ENCODE measurements at places on chromosomes 7 and 10.
A peak's percentile ranks its signal among the peaks of the same experiment; 100 is the strongest.

DNA sequence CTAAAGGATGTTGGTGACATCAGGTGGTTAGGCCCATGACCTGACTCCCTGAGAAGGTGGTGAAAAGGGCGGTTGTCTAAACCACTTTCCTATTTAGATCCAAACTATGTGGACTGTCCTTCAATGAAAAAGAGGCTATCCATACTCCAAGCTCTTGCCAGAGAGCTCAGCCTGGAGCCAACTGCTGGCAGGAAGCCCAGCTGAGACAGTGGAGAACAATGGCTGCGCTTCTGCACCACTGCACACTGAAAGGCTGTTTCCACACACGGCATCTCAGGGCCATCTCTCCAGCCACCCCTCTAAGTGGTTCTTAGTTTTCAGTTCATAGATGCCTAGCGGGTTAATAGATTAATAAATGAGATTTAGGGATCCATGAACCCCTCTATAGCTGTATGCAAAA, 488.8 kb upstream of the ZMIZ1 start:
- DNase-seq = peak; percentile 86

DNA sequence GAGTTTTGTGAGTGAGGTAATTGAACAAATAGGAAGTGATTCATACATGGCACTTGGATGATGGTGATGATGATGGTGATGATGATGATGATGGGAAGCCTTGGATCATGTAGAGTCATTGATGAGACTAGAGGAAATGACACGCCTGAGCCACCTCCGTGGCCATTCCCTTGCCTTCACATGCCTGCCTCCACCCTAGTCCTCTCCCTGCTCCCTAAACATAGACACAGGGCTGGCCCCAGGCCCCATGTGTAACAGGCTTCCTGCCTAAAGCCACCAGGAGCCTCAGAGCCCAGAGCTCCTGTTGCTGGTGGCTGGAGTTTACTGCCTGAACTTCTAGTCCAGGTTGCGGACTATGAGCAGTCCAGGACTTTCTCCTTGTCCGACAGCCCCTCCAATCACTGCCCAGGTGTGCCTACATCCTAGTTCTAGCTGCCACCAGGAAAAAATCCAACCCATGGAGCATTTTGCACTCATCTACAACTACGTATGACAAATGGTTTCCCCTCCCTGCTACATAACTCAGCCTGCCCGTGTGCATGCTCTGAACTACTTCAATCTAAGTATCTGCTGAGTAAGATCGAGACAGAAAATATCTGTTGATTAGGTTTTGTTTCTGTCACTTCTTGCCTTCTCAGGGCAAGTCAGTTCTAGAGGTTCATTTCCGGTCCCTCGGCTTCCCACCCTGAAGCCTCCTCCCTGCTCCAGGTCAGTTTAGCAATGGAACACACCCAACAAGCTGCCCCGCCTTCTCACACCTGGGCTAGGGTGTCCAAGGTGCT, 35.5 kb upstream of the KDM7A start:
- DNase-seq = no peak

GRCh38 chr10:119347181-119347974, 140.0 kb downstream of the GRK5 start:
- no peak for DNase-seq

- DNase-seq = no peak
These were observed 13.5 kb upstream of the CACUL1 start for GRCh38 chr10:118768041-118768919.

- no peak for DNase-seq
These were observed 255.8 kb downstream of the ABCA13 start for GRCh38 chr7:48426966-48427555.

GRCh38 chr10:132803416-132804210, 17.7 kb upstream of the NKX6-2 start:
- DNase-seq = no peak

DNA sequence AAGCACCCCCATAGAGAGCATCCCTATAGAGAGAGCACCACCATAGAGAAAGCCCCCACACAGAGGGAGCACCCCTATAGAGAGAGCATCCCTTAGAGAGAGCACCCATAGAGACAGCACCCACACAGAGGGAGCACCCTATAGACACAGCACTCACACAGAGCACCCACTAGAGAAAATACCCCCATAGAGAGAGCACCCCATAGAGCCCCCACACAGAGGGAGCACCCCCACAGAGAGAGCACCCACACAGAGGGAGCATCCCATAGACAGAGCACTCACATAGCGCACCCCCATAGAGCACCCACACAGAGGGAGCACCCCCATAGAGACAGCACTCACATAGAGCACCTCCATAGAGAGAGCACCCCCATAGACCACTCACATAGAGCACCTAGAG, 48.6 kb downstream of the INSIG1 start:
- DNase-seq = no peak

GRCh38 chr10:16586358-16587138, 64.9 kb upstream of the C1QL3 start:
- DNase-seq = no peak

- DNase-seq = no peak
These were observed 6.1 kb downstream of the PTER start for GRCh38 chr10:16442914-16443313.

- no peak for DNase-seq
These were observed 23.9 kb downstream of the CACUL1 start for GRCh38 chr10:118730756-118731456.

DNA sequence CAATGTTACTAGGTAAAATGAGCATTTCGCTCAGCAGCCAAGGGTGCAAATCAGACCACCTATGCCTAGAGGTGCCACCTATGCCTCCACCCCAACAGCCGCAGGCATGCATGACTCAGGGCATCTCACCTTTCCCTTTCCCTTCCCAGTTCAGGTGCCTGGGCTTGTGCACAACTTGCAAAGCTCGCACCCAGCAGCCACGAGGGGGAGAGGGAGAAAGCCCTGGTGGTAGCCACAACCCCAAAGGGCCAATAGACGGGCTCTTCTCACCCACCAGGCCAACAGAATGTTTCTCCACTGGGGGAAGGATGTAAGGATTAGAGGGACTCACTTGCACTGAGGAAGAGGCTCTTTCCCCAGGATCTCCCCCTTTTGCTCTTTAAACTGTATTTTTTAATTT, 462.3 kb upstream of the PCDH15 start:
- no peak for DNase-seq

- DNase-seq = no peak
These were observed 101.4 kb upstream of the FAM133B start for GRCh38 chr7:92691578-92691977.

DNA sequence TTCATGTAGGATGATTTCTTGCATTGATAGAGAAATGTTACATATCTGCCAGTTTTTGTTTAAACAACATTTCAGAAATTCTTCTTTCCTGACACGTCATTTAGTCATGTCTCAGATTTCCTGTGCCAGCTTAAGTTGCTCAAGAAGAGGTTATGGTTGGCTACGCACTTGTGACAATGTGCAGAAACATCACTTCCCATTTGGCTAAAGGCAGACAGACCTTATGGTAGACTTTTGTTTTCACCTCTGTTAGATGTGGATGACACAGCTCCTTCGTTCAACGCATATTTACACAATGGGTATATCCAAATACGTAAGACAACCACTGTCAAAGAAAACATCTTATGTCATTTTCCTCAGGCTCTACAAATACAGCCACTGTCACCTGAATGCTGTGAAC, 125.8 kb downstream of the DOCK4 start:
- no peak for DNase-seq

- DNase-seq = no peak
These were observed 265.6 kb upstream of the NPVF start for GRCh38 chr7:25493805-25494366.

- no peak for DNase-seq
These were observed 173.4 kb upstream of the RHEB start for GRCh38 chr7:151693140-151693539.

DNA sequence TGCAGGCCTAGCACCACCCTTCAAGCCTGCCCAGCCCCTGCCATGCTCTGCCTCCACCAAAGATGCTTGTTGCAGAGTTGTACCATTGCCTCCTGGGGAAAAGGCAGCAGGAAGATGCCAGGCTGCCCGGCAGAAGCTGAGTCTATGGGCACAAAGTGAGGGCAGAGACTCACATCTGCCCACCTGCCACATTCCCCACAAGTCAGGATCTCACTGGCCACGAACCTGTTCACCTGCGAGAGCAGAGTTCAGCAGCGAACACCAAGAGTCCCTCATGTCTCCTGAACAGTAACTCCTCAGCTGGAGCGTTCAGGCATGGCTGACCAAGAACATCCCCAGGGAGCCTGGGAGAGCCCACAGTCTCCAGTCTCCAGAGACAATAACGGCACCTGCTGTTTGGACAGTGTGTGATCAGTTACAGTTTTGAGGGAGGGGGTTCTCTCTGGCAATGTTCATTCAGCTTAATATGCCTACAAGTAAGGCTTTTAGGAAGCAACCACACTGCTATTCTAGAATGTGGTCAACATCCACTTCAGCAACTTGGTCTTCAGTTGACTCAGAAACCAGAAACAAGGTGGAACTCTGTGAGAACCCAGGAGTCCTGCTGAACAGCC, 78.5 kb downstream of the GRID1 start:
- peak; percentile 43 for DNase-seq

DNA sequence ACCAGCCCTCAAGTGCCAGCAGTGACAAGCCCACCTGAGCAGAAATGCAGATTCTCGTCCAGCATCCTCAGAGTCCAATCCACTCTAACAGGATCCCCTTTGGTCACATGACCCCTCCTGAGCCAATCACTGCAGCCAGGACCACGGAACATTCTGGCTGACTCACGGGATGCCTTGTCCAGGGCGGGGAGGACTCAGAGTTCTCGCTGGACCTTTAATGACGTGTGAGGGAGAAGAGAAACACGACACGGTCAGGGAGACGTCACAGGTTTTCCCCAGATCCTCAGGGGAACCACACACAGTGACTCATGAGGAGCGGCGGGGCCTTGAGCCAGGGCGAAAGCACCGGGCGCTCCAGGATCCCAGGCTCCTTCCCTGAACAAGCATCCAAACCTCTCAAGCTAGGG, 155.7 kb downstream of the PTPRN2 start:
- peak; percentile 66 for DNase-seq

DNA sequence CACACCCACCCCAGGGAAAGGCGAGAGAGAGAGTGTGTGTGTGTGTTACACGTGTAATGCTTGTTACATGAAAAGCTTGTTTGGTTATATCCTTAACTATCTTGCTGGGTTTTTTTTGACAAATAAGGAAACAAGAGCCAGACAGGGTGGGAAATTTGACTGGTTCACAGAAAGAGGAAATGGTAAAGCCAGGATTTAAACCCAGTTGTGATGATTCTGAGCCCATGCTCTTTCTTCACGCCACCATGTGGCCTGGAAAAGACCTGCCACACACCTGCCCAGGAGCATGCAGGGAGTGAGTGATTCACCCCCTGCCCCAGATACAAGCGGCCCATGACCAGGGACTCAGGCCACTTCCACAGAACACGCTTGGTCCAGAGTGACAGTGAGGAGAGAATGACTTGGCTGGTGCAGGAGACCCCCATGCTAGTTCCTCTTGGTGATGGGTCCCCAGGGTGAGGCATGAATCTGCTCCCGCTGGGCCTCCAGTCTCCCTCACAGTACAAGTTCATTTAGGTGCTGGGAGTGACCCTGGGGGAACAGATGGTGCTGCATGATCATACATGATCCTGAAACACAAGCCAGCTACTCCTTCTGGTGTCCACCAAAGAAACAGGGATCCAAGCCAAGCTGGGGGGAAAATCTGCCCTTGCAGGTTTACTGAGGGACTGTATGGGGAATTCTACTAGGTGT, 21.0 kb upstream of the EIF5AL1 start:
- no peak for DNase-seq

- no peak for DNase-seq
These were observed 95.6 kb downstream of the KMT2C start for GRCh38 chr7:152340161-152340560.

DNA sequence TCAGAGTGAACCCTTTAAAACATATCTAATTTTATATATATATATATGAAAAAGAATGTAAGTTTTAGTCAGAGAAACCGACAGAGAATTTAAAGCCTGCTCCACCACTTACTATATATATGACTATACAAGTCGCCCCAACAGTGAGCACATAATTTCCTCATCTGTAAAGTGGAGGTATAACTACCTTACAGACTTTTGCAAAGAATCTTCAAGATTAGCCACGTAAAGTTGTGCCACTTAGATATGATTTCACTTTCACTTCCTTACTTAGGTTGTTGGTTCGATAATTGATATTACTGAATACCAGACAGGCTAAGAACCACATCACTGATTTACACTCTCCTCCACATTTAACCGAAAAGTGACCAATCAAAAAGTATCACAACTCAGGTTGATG, 94.7 kb downstream of the PDE1C start:
- DNase-seq = no peak

- DNase-seq = no peak
These were observed 24.5 kb upstream of the SLC25A13 start for GRCh38 chr7:96346293-96346953.

DNA sequence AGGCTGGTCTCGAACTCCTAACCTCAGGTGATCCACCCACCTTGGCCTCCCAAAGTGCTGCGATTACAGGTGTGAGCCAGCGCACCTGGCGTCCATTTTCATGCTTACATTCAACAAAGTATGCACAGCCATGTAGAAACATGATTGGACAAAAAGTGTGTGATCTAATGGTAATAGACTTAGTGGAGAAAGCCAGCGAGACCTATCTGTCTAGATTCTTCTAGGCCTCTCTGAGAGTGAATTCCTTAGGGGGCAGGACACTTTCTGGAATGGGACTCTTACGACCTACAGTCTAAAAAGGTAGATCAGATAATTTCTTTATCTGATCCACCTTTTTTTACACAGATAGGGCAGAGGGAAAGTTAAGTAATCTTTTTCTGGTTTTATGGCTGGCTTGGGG, 46.3 kb upstream of the SDK1 start:
- no peak for DNase-seq

GRCh38 chr10:102421507-102421756, 796 bp downstream of the FBXL15 start:
- DNase-seq = no peak

DNA sequence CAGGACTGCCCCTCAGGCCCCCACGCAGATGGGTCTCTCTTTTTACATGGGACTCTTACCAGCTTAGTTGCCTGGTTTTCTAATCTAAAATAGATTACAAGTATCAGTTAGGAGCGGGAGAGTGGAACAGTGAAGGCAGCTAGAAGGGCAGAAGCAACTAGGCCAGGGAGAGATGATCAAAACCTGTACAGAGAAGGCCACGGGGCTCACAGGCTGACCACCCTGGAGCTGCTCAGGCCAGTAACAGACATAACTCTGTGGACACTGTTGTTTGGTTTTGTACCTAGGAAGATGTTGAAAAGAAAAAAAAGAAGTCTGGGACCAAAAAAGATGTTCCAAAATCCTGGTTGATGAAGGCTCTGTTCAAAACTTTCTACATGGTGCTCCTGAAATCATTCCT, 16.5 kb downstream of the ABCC2 start:
- no peak for DNase-seq

- DNase-seq = peak; percentile 93
These were observed 145.5 kb downstream of the FANK1 start for GRCh38 chr10:126041804-126042231.

GRCh38 chr7:48088559-48089045, 463 bp upstream of the UPP1 start:
- DNase-seq = peak; percentile 96

DNA sequence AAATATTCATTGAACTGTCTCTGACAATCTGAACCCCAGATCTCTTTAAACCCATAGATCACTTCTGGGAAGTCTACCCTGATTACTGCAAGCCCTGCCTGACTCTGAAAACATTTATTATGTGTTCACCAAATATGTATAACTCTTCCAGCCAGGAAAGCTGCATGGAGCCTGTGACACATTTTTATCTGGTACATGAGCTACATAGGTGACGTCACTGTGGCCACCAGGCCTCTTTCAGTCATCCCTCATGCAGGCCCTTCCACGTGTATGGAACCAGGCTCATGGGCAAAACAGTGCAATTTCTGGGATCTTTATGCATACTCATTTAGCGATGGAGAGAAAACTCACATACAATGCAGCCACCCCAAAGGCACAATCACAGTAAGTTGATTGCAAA, 133.9 kb upstream of the NUPR2 start:
- DNase-seq = no peak
